Ovary (tissue), 10 donors: ENCODE measurements at places on chromosomes 2 and 18.

DNA sequence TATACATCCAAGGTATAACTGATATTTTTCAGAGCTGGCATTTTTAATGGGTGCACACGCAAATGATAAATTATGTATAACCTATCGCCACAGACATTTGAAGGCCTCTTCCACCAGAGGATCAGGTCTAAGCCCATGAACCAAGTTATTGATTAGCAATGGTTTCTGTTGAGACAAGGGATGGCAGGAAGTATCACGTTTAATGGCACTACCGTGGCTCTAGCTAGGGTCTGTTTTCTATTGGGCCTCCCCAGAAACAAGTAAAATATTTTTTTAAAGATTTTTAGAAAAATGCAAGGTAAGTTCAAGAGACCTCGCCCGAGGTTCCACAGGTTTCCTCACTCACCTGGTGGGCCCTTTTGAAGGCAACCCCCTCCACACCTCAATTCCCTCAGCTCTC is 667 bp downstream of the GFPT1 start:
- no peak for DNase-seq

- no peak for DNase-seq
Measured at GRCh38 chr2:74074487-74074886, 73.2 kb downstream of the BOLA3 start.

DNA sequence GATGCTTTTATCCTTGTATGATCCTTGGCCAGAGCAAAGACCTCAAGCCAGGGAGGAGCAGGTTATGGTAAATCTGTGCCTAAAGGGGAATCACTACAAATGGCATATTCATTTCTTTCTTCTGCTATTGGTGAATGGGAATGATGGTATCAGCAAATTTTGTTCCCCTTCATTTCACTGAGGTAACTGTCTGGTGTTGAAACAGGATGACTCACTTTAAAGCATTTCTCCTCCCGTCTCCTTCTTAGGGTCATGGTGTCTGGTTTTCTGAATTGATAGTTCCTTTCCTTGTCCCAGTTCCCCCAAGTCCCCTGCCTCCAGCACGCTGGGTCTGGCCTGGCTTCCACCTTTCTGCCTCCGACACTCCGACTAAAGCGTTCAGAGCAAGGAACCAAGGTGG is 109.2 kb downstream of the MREG start:
- no peak for DNase-seq

- DNase-seq: no peak
Measured at GRCh38 chr2:152046940-152047339, 51.9 kb downstream of the CACNB4 start.

DNA sequence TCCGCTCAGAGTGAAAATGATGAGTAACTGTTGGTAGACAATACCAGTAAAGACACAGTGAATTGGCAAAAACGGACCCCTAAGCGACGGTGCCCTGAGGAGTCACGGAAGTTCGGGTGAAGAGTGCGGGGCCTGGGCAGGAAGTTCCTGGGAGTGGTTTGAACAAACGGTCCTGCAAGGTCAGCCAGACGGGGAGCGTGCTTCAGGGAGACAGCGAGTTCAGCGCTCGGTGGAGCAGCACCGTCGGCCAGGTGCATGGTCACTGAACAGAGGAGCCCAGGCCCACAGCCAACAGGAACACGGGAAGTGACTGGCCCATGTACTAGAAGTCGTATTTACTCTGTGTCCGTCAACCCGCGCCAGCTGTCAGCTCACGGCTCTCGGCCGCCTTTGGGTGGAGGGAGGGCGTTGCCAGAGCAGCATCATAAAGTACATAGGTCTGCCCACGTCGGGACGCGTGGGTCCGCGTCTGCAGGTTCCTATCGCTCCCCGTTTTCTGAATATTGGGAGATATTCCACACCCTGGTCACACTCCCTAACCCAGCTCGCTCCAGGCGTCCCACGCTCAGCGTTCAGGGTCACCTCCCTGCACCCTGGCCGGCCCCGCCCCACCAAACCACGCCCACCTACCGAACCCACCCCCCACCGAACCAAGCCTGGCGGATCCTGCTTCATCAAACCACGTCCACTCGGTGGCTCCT is 75.6 kb upstream of the UXS1 start:
- DNase-seq: no peak

- no peak for DNase-seq
Measured at GRCh38 chr2:226906163-226906693, 70.4 kb downstream of the RHBDD1 start.

DNA sequence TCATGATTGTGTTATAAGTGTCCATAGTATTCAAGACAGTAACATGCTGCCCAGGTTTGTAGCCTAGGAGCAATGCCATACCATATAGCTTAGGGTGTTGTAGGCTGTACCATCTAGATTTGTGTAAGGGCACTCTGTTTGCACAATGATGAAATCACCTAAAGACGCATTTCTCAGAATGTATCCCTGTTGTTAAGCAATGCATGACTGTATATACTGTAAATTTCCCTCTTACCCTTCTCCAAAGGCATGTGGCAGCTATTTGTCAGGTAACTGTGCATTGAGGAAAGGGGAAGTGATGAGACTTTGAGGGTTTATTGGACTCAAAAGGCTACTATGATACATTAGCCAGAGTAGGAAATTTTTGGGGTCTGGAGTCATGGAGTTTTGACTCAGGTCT is 180.8 kb downstream of the VAPA start:
- DNase-seq: no peak
